ENCODE measurements at places on chromosomes 6 and 20.

GRCh38 chr6:168063431-168063830, 15.6 kb downstream of the FRMD1 start:
- DNase-seq: no peak

DNA sequence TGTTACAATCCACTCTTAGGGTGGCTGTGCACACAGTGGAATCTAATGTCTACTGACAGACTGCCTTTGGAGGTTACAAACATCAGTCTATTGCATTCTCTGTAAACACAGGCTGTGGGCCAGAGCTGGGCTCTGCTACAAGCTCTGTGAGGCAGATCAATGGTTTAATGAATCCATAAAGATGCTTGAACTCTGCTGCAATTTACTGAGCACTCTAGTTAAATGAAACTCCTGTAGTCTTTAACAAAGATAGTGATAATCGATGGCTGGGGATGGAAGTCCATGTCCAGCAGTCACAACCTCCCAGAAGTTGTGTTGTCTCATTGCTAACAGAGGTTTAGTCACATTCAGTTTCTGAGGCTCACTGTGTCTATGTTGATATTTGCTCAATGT, 50.5 kb downstream of the SOBP start:
- no peak for DNase-seq

DNA sequence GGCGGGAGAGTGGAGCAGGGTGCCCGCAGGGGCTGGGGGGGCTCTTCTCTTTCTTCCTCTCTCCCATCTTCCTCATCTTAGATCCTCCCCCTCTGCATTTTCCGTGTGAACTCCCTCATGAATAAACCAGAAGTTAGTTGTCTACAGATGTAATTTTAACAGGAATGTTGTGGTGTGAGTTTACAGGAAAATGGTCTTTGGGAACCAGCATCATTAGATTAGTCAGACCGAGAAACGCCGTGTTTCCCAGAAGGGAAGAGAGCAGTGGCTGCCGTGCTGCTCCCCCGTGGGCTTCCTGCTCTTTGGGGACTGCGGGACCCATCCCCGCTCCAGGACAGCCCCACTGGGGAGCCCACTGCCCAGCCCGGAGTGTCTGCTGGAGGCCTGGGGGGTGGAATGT, 3.4 kb downstream of the MYT1 start:
- no peak for DNase-seq

- DNase-seq: no peak
These were observed 57.7 kb downstream of the PPP1R16B start for GRCh38 chr20:38863024-38863851.

- no peak for DNase-seq
These were observed 117.4 kb upstream of the HDGFL1 start for GRCh38 chr6:22451962-22452361.

DNA sequence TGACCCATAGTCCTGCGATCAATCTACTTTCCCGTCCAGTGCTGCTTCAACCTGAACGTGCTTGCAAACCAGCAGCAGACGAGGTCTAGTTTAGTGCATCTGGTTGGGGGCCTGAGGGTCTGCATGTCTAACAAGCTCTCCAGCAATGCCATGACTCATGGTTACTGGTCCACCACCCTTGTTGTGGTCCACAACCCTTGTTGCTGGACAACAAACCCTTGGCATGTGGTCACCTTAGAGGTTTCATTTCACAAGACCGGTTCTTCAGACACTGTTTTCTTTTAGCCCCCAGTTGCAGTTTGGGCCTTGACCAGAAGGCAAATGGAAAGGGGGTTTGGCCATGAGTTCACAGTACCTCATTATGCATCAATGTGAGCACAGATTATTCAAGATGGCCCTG, 424.8 kb downstream of the QKI start:
- DNase-seq: no peak

GRCh38 chr6:158284876-158285655, 27.2 kb upstream of the TULP4 start:
- DNase-seq: no peak

DNA sequence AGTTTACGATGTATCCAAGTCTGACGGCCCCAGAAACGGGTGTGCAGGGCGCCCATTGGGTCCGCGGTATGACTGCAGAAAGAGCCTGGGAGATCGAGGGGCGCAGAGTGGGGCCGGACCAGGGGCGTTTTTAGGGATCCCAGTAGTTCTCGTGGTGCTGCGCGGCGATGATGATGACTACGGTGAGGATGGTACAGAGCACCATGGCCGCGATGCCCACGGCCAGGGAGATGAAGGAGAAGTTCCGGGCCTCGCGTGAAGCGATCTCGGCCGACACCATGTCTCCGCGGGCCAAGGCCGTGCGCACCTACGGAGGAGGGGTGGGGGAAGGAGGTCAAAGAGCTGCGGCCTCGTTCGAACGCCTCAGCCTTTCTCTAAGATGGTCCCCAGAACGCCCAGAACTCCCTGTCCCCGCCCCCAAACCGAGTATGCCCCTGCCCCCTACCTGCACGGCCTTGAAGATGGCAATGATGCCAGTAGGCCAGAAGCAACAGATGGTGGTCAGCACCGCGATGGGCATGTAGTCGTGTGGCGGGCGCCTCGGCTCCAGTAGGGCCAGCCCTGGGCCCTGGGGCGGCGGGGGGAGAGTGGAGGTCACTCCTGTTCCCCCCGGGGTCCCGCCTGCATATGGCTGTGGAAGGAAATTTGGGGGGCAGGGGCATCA, 2.5 kb downstream of the PRRT1 start:
- no peak for DNase-seq

- DNase-seq: no peak
These were observed 163.7 kb downstream of the MAFB start for GRCh38 chr20:40525351-40525750.

GRCh38 chr6:106788761-106789160, 159.4 kb downstream of the QRSL1 start:
- no peak for DNase-seq

- DNase-seq: peak; percentile 33
These were observed 576.4 kb downstream of the PRKN start for GRCh38 chr6:162151021-162151665.

DNA sequence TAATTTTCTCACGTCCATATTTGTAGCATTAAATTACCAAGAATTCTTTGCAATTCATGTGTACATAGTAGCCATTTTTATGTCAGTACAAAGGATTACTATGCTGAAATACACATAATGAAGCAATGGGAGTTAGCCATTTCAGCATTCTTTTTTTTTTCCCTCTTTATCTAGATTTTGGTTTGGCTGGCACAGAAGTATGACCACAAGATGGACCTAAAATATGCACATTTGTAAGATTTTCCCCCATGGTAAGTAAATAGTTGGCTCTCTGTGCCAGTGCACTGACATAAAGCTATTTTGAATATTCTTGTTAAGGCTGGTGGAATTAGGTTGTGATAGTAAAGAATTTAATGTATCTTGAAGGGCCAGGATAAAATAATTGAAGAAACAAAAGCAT, 486.1 kb upstream of the BTBD3 start:
- no peak for DNase-seq

DNA sequence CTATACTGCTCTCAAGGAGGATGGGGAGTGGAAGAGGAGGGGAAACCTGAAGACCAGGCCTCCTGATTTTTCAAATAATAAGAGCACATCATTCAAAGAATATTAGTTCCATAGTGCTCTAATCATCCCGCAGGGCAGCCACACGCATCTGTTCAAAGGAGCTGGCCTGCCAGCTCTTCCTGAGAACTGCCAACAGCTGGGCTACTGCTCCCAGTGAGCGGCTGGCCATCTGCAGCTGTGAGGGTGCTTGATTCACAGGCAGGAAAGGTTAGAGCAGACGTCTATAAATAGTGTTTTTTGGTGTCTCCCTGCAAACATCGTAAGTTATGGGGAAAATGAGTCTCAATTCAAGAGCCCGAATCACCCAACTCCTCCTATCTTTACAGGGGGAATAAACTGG, 17.3 kb downstream of the NSFL1C start:
- DNase-seq: no peak

DNA sequence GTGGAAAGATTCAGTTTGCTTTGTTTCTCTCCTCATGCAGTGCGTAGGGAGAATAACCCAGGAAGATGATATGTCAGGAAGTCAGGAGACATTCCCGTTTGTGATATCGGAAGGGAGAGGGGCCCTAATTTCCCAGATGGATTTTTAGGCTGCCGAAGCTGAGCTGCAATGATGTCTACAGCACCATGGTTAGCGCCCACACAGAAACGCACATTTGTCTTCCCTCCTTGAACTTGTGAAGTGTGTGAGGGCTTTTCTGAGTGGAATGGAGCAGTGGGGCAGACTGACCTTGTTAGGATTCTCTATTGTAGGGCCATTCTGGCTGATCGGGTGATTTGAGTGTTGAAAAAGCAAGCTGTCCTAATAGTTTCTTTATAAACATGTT, 191.3 kb upstream of the ARG1 start:
- no peak for DNase-seq

DNA sequence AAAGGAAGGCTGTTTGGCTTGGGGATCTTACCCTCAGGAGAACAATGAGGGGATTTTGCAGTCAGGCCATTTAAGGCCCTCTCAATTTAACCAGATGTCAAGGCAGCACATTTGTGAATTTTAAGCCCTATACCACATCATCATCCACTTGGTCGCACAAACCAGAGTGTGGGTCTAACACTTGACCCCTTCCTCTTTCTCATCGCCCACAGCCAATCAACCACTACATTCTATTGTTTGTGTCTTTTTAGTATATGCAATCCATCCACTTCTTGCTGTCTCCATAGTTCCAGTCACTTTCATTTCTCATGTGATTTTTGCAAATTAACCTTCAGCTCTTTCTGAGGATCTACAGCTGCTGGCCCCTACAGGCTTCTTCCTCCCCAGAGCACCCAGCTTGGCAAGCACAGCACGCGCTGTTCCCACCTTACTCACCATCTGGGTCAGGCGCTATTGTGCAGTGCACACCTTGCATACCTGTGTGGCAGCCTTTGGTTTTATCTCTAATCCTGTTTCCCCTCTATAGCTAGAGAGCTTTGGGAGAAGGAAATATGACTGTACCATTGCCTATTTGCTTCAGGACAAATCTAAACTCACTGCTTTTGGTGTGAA, 32.3 kb upstream of the CD83 start:
- no peak for DNase-seq

- DNase-seq: no peak
These were observed 19.9 kb upstream of the EXOC2 start for GRCh38 chr6:712805-713204.

DNA sequence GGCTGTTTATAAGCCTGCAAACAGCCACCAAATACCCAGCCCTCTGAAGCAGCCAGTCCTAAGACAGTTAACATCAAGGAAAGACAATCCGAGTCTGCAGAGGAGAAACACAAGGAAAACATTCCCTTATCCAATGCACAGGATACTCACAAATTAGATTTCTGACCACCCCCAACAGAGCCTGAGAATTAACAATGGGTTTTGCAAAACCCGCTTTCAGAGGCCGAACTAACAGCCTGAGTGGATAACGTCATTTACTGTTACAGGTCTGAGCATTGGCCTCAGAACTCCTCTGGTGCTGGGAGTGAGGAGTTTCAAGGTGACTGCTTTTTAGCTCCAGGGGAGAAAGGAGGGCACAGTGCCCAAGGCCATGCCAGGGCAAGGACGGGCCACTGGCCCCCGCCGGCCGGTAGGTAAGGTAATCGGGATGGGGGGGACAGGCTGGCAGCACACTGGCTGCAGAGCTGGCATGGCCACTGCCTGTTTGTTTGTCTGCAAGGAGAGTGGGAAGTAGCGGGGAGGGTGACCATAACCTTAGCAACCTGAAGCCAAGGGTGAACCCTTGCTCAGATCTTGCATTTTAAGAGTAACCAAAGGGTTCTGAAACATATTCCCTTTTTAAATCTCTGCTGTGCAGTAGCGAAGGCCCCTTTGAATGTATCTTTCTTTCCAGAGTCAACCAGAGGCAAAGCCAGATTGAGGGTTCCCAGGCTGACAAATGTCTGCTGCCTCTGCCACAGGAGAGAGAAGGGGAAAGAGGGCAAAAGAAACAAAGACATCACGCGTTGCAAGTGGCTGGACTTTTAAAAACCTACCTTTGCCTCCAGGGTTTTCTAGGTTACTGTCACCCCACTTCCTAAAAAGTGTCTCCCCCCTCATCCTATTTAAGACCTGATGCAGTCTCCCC, 3.9 kb downstream of the ZMYND8 start:
- DNase-seq: no peak

GRCh38 chr6:133466680-133467079, 225.5 kb downstream of the EYA4 start:
- DNase-seq: no peak

DNA sequence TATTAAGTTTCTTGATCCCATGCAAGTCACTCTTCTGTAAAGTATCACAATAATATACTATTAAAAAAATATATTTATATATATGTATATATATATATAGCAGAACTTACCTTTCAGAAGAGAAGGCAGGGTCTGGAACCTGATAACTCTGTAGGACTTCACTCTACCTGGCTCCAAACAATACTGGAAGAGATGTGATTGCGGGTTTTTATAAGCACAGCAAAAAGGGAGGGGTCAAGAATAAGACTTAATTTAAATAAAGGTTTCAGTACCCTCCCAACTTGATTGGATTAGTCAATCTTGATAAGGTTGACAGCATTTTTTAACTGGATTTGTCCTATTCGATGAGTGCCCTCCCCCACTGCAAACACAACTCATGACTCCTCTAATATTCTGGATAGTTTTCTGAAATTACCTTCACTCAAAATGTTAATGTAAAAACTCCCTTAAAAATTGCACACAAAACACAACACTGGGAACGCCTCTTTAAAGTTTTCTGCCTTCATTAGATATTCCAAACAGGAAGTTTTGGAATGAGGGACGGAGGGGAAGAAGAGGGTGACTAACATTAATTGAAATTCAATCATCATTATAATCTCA, 4.0 kb upstream of the ZNF217 start:
- no peak for DNase-seq

DNA sequence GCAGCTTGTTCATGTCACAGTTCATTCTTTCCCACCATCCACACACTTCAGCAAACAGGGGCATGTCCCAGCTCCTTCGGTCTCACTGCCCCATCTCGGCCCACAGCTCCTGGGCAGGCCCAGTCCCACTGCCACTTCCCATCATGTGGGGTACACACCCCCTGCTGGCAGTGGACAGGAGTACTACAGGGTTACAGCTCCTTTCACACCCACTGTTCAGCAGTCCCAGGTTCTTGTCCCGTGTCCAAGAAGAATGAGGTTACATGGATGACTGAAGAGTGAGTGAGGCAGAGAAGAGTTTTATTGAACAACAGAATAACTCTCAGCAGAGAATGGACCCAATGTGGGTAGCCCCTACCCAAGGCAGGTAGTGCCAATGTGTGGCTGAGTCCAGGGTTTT, 77.8 kb upstream of the SMLR1 start:
- DNase-seq: no peak

DNA sequence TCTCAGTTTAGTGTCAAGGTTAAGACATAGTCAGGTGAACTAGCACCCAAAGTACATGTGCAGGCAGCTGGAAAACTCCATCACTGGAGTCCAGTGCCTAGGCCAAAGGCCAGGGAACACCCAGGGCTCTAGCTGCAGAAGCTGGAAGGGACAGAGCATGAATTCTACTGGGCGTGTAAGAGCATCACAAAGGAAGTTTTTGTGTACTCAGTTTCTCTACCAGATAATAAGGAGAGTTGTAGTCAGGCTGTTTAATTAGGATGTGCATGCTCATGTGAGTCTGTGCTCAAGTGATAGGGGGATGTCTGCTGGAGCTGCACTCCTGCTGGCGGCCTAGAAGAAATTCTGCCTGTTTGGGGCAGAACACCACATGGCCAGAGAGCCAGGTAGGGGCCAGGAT, 8.1 kb downstream of the L3MBTL1 start:
- no peak for DNase-seq

Measured in psoas muscle (tissue), 8 donors.